ENCODE measurements at places on chromosomes 1 and 21.

DNA sequence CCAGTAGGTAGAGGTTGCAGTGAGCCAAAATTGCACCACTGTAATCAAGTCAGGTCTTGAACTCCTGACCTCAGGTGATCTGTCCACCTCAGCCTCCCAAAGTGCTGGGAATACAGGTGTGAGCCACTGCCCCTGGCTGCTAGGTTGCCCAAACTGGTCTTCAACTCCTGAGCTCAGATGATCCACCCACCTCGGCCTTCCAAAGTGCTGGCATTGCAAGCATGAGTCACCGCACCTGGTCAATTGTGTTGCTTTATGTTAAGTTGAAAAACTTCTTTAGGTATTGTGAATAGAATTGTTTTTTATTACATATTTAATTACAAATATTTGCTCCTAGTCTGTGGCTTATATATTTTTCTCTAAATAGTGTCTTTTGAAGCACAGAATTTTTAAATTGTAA, 80.5 kb downstream of the PRKAB2 start:
- H3K4me1 ChIP-seq: no peaks in the 10 kb centered on the region
- H3K4me3 ChIP-seq: no peak overlapping the region
- peaks cover 44% of the 10 kb centered on the region for H3K27me3 ChIP-seq
- no peak for DNase-seq
- H3K36me3 ChIP-seq: peaks cover 2% of the 10 kb centered on the region

DNA sequence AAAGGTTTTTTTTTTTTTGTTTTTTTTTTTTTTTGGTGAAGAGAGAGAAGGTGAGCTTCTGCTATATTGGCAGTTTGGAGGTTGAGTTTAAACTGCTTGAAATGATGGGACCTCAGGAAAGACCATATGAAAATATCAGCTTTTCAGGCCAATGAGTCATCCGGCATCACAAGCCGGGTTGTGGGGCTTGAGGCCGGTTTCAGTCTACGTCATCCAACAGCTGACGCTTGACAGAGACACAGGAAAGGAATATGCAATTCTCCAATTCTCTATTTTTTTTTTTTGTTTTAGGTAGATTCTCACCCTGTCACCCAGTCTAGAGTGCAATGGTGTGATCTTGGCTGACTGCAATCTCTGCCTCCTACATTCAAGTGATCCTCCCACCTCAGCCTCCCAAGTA, 52.4 kb downstream of the KCNJ6 start:
- H3K36me3 ChIP-seq: no peaks in the 10 kb centered on the region
- no peaks in the 10 kb centered on the region for H3K27me3 ChIP-seq
- DNase-seq: no peak
- H3K4me1 ChIP-seq: peaks cover 27% of the 10 kb centered on the region
- H3K27ac ChIP-seq: no peak overlapping the region
- H3K4me3 ChIP-seq: no peak overlapping the region

DNA sequence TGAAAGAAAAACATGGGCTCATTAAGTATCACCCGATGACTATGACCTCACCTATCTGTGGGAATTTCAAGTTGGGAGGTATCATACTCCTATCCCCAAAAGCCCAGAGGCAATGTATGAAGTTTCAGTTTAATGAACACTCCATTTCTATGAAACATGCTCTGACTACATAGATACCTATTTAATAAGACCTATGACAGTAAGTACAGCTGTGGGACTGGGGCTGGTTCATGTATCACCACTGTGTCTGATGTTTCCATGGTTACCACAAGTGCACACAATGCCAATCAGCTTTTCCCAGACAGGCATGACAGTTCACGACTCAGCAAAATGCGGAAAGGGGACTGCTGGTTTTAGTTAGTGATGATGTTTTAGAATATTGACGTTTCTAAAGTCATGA, 167.7 kb downstream of the SIPA1L2 start:
- H3K4me3 ChIP-seq: no peak overlapping the region
- no peak for DNase-seq
- peaks cover 52% of the 10 kb centered on the region for H3K4me1 ChIP-seq
- H3K36me3 ChIP-seq: peaks cover 2% of the 10 kb centered on the region
- H3K27ac ChIP-seq: no peak overlapping the region
- no peaks in the 10 kb centered on the region for H3K27me3 ChIP-seq

DNA sequence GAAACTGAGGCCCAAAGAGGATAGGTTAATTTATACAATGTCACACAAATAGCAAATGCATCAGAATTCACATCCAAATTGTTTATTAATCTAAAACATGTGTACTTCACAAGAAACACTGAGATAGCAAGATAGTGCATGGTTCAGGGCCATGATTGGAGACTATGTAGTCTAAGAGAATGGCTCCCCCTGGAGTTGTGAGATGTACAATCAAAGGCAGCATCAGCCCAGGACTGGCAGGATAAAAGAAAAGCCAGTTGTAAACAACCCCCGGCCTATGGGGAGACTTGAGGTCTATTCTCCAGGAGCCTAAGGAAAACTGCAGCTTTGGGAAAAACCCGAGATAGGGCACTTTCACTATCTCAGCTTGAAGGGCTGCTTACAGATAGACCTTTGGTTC, 511.0 kb downstream of the OMA1 start:
- H3K36me3 ChIP-seq: no peaks in the 10 kb centered on the region
- peaks cover 26% of the 10 kb centered on the region for H3K27me3 ChIP-seq
- H3K27ac ChIP-seq: no peak overlapping the region
- H3K4me3 ChIP-seq: no peak overlapping the region
- DNase-seq: no peak

DNA sequence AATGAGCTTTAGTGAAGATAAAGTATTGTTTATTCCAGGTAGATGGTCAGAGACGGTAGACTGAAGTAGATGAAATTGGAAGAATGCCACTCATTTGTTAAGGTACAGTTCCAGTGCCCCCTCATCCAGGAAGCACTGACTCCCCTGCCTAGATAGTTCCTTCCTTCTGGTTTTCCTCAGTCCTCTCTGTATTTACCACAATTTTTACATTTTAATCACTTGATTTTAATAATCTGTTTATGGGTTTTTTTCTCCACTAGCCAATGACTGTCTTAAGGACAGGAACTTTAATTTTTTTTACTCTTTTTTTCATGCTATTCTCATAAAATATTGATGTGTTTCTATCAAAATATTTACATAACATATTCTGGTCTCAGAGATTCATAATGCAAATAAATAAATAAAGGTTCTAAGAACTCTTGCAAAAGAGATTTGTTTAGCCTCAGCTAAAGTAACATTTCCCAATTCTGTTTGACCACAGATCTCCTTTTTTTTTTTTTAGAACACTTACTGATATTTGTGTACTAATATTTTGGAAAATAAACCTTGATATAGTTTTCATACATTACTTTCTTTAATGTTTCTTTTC, 651.6 kb downstream of the PLPP3 start:
- peaks cover 10% of the 10 kb centered on the region for H3K4me1 ChIP-seq
- no peak for DNase-seq
- no peak overlapping the region for H3K27ac ChIP-seq
- no peaks in the 10 kb centered on the region for H3K27me3 ChIP-seq
- peaks cover 1% of the 10 kb centered on the region for H3K36me3 ChIP-seq

GRCh38 chr1:152479792-152480595, 30.6 kb upstream of the LCE5A start:
- no peaks in the 10 kb centered on the region for H3K4me1 ChIP-seq
- no peak overlapping the region for H3K27ac ChIP-seq
- no peak for DNase-seq
- H3K4me3 ChIP-seq: no peak overlapping the region

DNA sequence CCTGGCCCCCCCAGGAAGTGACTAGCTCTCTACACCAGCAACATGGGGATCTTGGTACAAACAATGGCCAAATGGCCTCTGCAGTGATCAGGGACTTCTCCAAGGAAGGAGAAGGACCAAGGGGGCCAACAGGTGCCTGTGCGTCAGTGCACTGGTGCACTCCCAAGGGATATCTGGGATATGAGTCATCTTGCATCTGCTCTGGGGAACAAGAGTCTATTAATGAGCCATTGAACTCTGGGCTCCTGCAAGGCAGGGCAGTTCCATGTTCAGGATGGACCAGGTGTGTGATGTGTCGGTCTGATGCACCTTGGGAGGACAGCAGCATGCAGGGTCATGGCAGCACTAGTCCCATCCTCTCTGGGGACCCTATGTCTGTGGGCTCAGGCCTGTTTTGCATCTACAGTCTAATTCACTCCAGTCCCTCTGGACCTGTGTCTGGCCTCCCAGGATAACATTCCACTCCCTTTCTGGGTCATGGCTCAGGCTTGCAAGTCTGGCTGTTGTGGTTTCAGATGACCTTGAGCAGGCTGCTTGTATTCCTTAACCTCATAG, 125.3 kb downstream of the TRABD2B start:
- no peak overlapping the region for H3K4me3 ChIP-seq
- H3K36me3 ChIP-seq: no peaks in the 10 kb centered on the region
- peaks cover 27% of the 10 kb centered on the region for H3K27me3 ChIP-seq
- no peaks in the 10 kb centered on the region for H3K4me1 ChIP-seq
- DNase-seq: no peak

GRCh38 chr1:242546849-242547729, 22.6 kb upstream of the PLD5 start:
- no peaks in the 10 kb centered on the region for H3K4me1 ChIP-seq
- H3K27me3 ChIP-seq: no peaks in the 10 kb centered on the region
- DNase-seq: no peak
- no peak overlapping the region for H3K4me3 ChIP-seq
- H3K36me3 ChIP-seq: no peaks in the 10 kb centered on the region
- H3K27ac ChIP-seq: no peak overlapping the region

DNA sequence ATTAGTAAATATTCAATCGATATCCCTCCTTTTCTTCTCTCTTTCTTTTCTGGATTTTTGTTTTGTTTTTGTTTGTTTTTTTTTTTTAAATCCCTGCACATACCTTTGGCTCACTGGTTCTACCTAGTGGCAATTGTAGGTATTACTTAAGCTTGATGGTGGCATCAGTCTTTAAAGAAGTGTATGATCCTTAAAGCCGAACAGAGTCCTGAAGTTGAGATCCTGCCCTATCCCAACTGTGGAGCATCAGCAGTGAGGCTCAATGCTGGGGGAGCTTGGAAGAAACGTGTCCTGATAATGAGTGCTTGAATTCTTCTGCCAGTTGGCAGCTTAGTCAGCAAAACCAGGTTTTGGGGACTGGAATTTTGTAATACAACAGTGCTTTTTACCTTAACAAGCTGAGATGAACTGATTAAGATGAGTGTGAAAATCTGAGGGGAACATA, 60.8 kb downstream of the FASLG start:
- no peak overlapping the region for H3K27ac ChIP-seq
- peaks cover 6% of the 10 kb centered on the region for H3K4me1 ChIP-seq
- H3K36me3 ChIP-seq: no peaks in the 10 kb centered on the region
- H3K27me3 ChIP-seq: no peaks in the 10 kb centered on the region
- DNase-seq: no peak

GRCh38 chr1:112618114-112618720, 724 bp downstream of the ST7L start:
- no peak for DNase-seq
- H3K36me3 ChIP-seq: no peaks in the 10 kb centered on the region
- no peaks in the 10 kb centered on the region for H3K27me3 ChIP-seq
- H3K4me1 ChIP-seq: peaks cover 43% of the 10 kb centered on the region
- peak overlapping the region; percentile 99 for H3K27ac ChIP-seq

DNA sequence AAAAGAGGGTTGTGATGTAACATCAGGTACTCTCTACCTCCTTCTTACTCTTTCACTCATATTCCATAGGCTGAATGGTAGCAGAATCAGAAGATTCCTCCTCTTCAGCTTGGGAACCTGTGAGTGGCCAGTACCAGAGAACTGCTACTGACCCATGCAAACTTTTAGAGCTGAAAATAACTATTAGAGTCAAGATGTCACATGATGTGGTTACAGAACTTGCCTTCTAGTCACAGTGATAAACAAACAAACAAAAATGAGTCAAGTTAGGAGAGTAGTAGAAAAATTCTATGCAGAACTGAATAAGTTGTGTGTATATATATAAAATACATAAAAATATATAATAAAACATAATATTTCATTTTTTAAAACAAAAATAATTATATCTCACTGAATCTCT, 47.6 kb upstream of the RGS1 start:
- H3K4me1 ChIP-seq: peaks cover 72% of the 10 kb centered on the region
- peaks cover 2% of the 10 kb centered on the region for H3K36me3 ChIP-seq
- no peak overlapping the region for H3K27ac ChIP-seq
- H3K27me3 ChIP-seq: no peaks in the 10 kb centered on the region
- no peak overlapping the region for H3K4me3 ChIP-seq

DNA sequence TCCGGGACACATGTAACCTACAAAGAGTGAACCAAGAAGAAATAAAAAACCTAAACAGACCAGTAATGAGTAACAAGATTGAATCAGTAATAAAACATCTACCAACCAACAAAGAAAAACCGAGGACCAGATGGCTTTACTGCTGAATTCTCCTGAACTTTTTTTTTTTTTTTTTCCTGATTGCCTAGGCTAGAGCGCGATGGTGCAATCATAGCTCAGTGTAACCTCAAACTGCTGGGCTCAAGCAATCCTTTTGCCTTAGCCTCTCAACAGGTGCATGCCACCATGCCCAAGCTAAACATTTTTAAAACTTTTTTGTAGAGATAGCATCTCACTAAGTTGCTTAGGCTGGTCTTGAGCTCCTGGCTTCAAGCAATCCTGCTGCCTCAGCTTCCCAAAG, 11.2 kb upstream of the FGGY start:
- H3K4me1 ChIP-seq: no peaks in the 10 kb centered on the region
- no peak overlapping the region for H3K27ac ChIP-seq
- DNase-seq: no peak
- no peaks in the 10 kb centered on the region for H3K27me3 ChIP-seq
- peaks cover 2% of the 10 kb centered on the region for H3K36me3 ChIP-seq
- no peak overlapping the region for H3K4me3 ChIP-seq

- no peak overlapping the region for H3K27ac ChIP-seq
- no peak overlapping the region for H3K4me3 ChIP-seq
- peaks cover 4% of the 10 kb centered on the region for H3K4me1 ChIP-seq
- DNase-seq: no peak
- H3K36me3 ChIP-seq: peaks cover 2% of the 10 kb centered on the region
Observed at GRCh38 chr21:39504230-39504629, 52.5 kb downstream of the SH3BGR start.

Measured in chondrocyte (in vitro differentiated cells).